ENCODE measurements at places on chromosomes 11 and 22.

GRCh38 chr11:60657888-60658287, 41.5 kb upstream of the MS4A8 start:
- no peak for DNase-seq

DNA sequence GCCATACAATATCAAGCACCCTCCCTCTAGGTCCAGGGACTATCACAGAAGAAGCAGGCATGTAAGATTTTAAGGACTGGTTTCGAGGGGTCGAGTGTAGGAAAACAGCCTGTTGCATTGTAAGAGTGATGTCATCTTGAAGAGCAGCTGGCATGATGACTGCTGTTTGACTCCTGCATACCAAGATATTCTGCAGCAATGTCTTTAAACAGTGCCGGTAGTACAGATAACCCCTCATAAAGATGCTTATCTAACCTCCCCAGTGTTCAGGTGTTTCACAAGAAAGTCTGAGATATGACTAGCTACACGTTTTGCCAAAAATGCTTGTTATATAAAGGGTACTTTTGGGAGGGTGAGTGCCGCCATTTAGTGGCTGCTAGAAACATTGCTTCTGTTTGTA, 12.0 kb downstream of the FAM111A start:
- no peak for DNase-seq

DNA sequence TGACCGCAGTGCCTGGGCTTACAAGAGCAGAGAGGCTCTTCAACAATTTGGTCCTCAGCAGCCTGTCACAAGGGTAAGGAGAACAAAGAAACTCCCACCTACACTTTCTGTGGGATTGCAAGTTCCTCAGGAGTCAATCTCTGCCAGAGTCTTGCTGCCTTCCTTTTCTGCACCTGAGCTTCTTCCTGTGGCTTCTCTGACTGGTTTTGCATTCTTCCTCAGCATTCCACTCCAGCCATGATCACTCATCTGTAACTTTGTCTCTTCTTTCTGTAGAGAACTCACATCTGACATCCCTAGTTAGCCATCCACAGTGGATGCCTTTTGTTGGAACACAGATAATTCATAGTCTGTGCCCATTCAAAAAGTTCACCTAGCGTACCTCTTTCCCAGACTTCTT, 14.2 kb upstream of the OR6A2 start:
- DNase-seq: no peak

- DNase-seq: no peak
Measured at GRCh38 chr11:12070446-12071267, 39.7 kb upstream of the MICAL2 start.

GRCh38 chr11:86182976-86183584, 61.5 kb upstream of the EED start:
- no peak for DNase-seq

- no peak for DNase-seq
Measured at GRCh38 chr22:47449508-47450270, 687.2 kb downstream of the TBC1D22A start.

DNA sequence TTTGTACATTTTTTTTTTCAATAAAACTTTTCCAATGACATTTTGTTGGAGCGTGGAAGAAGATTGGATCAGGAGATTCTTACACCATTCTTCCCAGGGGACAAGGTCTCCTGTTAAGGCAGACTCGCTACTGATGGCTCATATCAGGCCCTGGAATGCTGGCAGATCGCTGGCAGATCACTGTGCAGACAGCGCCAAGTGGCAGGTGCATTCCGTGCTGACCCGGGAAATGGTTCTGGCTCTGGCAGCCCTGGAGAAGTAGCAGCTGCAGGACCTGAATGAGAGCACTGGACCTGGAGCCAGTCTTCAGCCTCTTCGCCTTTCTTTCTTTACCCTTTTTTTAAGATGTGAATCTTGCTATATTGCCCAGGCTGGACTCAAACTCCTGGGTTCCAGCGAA, 10.7 kb downstream of the SERPINH1 start:
- DNase-seq: no peak

All from heart right ventricle (tissue), 16 donors.